ENCODE measurements at places on chromosomes 12 and 14.

- DNase-seq: no peak
These were observed 227.7 kb upstream of the HMGA2 start for GRCh38 chr12:65596514-65597091.

- no peak for DNase-seq
These were observed 87.6 kb upstream of the CLMN start for GRCh38 chr14:95407354-95407753.

DNA sequence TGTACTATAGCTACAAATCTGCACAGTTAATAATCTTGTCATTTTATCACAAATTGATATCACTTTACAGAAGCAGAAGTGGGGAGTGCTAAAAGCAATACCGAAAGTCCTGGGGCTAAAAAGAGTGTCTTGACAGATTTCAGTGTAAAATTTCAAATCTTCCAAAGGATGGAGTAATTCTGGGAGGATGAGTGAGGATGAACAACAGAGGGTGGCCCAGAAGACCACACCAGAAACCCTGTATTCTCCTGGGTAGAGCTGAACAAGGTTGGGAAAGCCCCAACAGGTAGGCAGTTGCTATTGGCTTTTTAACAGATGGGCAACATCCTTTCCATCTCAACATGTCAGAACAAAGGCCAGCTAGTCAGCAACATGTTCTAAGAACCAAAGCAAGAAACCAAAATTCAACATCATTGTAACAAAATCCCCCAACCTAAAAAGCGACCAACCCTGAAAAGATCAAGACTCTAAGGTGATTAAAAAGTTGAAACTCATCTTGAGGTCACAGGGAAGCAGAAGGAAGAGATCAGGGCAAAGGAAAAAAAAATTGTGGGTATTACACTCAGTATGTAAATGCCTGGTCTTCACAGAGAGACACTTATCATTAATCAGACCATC is 38.8 kb downstream of the CBX5 start:
- DNase-seq: peak; percentile 62

DNA sequence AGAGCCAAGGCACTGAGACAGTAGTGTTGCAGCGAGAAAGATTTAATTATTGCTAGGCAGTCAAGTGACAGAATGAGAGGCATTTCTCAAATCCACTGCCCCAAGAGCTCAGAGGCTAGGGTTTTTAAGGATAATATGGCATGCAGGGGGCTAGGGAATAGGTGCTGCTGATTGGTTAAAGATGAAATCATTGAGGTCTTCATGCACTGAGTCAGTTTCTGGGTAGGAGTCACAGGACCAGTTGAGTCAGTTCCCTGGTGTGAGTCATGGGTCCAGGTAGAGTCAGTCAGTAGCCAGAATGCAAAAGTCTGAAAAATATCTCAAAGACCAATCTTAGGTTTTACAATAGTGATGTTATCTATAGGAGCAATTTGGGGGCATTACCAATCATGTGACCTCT is 323.8 kb downstream of the RGS6 start:
- DNase-seq: no peak

- no peak for DNase-seq
These were observed 25.7 kb downstream of the TBC1D15 start for GRCh38 chr12:71865166-71865713.

DNA sequence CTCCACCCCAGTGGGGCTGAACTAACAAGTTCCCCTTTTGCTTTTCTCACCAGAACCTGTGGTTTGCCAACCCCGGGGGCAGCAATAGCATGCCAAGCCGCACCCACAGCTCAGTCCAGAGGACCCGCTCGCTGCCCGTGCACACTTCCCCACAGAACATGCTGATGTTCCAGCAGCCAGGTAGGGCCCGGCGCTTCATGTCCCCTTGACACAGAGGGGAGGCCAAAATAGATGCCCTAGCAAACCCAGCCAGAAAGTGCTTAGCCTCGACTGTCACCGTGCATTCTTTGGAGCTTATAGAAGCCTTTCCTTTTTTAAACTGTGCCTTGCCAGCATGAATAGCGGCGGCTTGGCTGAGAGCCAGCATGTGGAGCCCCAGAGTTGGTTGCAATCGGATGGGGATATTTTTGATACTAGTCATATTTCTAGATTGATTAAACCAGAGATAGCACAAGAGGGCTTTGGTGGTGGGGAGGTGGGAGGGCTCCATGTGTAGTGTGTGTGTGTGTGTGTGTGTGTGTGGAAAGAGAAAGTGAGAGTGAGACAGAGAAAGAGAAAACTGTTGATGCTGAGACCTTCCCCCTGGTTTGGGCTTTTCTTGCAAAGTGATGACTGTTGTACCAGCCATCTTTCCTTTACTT is 126.1 kb downstream of the GCH1 start:
- DNase-seq: peak; percentile 56

DNA sequence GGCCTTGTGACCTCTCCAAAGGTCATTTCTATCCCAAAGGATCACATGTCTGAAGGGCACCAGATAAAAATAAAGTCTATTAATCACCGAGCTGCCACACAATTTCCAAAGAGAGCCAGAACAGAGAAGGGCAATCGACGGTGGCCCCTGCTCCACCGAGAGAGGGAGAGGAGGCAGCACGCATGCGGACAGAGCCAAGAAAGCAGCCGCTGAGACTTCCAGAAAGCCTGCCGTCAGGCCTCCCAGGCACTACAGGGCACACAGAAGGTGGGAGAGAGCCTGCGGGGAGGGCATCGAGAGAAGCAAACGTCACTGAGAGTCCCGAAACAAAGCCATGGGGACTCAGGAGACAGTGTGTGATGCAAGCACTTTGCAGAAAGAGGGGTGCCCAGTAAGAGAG is 182.0 kb downstream of the DPF3 start:
- DNase-seq: no peak

- DNase-seq: peak; percentile 45
These were observed 6.1 kb upstream of the TCL1B start for GRCh38 chr14:95679998-95680735.

DNA sequence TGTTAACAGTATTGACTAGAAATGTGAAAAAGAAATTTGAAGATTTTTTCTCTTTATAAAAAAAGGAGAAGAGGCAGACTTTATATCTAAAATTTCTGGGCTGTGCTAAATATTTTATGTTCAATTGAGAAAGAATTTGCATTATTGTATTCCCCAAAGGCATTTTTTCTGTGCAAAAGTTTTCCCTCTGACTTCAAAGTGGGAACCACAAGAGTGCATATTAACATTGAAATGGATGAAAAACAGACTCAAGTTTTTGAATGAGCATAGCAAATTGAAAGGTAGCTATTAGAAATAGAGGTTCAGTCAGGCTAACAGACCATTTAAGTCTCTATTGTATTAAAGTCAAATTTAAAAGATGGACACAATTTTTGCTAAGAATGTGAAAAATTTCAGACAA is 95.2 kb downstream of the RASSF9 start:
- DNase-seq: no peak

GRCh38 chr14:31994391-31995033 is 82.6 kb upstream of the ARHGAP5 start:
- DNase-seq: no peak

GRCh38 chr12:6946033-6946919 is 2.5 kb downstream of the C12orf57 start:
- DNase-seq: peak; percentile 75

DNA sequence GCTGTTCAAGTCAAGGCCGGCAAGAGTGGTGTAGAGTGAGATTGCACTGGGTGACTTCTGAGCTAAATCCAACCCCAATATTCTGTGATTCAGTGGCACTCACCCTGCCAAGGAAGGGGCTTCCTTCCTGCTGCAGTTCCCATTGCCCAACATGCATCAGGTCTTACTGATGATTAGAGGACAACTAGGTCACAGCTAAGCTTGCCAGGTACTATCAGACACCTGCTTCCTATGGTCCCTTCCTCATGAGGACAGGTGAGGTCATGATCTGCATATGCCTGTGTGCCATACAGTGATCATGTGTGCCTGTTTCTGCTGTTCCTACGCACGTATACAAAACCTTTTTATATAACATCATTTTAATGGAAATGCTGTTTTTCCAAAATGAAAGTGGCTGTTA is 1.7 kb upstream of the CTDSP2 start:
- no peak for DNase-seq

- no peak for DNase-seq
These were observed 157.6 kb downstream of the PAH start for GRCh38 chr12:102759466-102759865.

DNA sequence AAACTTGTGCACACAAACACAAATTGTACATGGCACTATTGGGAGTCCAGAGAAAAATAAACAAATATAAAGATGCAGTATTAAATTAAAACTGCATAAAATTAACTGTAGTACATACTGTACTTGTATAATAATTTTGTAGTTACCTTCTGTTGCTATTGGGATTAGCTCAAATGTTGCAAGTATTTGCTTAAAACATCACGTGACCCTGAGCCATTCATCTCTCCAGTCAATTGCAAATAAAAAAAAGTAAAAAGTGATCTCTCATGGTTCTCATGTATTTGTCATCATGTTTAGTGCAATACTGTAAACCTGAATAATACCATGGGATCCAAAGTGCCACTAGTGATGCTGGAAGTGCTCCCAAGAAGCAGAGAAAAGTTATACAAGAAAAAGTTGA is 88.1 kb upstream of the NAV3 start:
- DNase-seq: no peak

DNA sequence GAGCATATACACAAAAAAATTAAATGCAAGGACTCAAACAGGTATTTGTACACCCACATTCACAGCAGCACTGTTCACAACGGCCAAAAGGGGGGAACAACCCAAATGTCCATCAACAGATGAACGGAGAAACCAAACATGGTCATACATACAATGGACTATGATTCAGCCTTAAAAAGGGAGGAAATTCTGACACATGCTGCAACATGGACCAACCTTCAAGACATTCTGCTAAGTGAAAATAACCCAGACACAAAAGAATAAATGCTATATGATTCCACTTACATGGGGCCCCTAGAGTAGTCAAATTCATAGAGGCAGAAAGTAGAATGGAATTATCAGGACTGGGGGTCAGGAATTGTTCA is 29.5 kb downstream of the ACTN1 start:
- DNase-seq: no peak

DNA sequence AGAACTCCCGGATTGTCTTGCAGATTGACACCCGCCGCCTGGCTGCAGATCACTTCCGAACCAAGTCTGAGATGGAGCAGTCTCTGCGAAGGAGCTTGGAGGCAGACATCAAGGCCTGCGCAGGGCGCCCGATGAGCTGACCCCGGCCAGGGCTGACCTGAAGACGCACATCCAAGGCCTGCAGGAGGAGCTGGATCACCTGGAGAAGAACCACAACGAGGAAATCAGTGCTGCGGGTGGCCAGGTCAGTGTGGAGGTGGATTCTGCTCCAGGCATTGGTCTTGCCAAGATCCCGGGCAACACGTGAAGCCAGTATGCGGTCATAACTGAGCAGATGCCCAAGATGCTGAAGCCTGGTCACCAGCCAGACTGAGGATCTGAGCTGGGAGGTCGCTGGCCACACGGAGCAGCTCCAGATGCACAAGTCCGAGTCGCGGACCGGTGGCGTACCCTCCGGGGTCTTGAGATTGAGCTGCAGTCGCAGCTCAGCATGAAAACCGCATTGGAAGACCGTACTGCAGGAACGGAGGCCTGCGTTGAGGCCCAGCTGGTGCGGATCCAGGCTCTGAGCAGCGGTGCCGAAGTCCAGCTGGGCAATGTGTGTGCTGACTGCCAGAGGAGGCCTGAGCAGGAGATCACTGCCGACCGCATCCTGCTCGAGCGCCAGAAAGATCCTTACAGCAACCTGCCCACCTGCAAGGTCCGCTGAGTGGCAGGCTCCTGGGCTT is 12.4 kb upstream of the A2M start:
- DNase-seq: no peak

DNA sequence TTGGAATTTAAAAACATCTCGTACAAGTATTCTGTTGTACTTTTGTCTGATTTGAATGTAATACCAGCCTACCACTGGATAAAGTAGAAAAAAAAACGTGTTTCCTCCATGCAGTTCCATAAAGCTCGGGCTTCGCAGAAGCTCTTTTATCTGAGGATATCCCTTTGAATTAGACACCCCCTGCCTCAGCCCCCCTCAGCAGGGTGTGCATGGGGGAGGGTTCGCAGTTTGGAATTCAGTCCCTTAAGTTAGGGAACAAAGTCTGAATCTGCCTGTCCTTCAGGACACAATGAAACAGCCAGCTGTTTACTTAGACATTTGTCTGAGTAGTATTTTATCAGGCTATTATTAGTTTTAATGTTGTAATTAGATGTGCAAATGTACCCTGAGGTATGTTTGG is 234.0 kb upstream of the CAND1 start:
- no peak for DNase-seq

DNA sequence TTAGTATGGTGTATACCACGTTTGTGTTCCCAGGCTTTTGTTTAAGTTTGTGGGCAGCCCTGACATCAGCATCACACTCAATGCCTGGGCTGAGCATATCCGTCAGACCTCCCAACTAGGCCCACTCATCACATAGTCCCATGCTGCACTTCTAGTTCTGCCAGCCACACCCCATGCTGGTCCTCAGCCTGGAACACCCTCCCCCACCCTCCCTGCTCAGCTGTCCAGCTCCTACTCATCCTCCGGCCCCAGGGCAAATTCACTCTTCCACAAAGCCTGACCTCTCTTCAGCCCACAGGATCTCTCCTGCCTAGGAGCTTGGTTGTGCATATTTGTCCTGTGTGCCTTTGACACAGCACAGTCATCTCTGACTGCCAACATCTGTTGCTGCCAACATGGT is 3.9 kb upstream of the ENDOU start:
- DNase-seq: no peak

DNA sequence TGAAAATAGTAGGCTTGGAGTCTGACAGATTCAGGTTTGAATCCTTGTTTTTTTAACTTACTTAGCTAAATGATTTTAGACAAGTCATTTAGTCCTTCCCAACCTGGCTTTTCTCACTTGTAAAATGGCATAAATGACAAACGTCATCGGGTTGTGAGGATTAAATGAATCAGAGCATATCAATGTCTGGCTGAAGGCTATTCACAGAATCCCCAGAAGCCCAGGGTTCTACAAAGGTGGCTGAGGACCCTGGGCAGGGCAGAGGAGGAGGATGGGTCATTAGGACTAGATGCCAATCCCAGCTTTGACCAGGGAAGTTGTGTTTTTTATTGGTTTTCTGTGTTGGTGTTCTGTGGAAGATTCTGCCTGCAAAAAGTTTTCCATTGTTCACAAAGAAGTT is 7.6 kb upstream of the PTPRB start:
- no peak for DNase-seq

GRCh38 chr12:597926-598568 is 65.2 kb downstream of the NINJ2 start:
- DNase-seq: no peak

Data from GM13977 (cell line).